ENCODE measurements at places on chromosomes 5 and 9. TPM values are rescaled to one million over a fixed set of nuclear protein-coding genes. Genes with fewer than 3 reads are reported as not detected.

DNA sequence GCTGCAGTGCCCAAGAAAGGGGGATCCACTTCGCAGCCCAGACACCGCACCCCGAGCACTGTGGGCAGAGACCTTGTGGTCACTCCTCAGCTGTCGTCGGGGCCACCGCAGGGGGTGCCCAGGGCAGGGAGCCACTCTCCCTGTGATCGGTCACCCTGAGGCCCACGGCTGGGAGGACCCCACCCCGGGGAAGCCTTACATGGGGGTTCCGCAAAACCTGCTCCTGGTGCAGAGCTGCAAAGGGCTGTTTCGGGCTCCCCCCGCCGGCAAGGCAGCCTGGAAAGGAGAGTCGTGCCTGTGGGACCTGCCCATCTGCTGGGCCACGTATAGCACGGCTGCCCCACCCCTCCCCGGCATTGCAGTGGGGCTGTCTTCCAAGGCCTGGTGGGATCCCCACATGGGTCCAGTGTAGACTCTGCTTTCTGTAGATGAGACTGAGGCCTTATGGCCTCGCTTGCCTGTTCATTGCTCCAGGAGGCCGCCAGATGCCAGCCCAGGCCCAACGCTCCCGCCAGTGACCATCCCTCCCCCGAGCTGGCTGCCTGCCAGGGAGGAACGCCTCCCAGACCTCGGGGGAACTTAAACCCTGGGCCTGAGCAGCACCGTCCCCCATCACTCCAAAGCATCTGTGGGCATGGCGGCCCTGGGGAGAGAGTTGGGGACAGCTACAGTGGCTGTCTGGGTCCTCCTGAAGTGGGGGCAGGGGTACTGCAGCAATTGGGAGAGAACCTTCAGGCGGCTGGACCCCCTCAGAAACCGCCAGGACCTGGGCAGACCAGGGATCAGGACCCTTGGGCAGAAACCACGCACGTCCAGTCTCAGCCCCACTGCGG is 1.6 kb upstream of the DNLZ start:
- no peaks in the 10 kb centered on the region for H3K27me3 ChIP-seq
- H3K4me1 ChIP-seq, result peaks cover 8% of the 10 kb centered on the region
- H3K36me3 ChIP-seq, result no peaks in the 10 kb centered on the region

DNA sequence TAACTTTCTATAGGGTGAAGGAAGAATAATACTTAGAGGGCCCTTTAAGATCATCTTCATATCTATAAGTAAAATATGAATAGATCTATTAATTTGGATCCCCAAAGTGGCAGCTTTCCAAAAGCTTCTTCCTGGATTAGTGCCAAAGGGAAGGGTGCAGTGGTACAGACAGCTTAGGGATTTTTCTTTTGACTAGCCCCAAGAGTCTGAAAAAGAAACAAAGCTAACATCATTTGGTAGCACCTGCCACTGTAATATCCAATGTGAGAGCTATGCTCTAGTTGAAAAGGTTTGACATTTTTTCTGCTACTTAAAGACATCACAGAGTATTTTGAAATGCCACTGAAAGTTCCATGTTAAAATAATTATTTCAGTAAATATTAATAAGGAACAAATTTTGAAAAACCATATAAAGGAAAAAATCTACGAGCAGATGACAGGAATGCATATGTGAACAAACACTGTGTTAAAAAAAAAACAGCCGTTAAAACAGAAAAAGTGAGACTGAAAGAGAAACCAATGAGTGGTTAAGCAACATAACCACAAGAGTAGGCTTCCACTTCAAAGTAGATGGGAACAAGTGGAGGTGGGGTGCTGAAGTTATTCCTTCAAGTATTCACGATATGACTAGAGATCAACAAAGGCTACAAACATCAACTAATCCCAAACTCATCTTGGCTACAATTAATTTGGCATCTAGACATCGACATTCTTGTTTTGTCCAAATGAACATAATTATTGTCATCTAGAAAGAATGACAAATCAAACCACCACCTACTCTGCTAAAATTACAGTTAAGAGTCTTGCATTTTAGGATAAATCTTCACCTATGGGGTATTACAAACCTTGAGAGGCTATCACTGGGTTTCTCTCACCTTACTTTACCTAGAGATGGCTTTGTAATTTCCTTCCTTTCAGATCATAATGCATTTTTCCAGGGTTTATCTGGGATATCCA is 137.5 kb downstream of the CPLANE1 start:
- DNase-seq, result no peak
- H3K27ac ChIP-seq, result no peak overlapping the region

DNA sequence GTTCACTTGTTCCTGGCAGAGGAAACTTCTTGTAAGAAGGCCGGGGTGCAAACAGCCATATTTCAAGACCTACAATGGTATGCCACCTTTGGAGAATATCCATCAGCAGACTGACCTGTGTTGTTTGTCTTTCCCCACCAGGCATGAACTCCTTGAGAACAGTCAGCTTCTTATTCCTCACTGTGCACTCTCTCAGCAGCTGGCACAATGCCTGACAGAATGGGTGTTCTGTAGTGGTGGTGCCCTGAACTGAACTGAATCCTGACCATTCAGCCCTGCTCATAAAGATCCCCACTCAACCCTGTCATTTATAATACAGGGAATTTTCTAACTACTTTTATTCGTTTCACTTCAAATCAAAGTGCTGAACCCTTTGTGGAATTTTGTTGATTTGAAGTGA is 206.9 kb downstream of the COX7C start:
- DNase-seq, result no peak
- no peaks in the 10 kb centered on the region for H3K4me1 ChIP-seq
- H3K4me3 ChIP-seq, result no peak overlapping the region
- no peaks in the 10 kb centered on the region for H3K36me3 ChIP-seq
- no peak overlapping the region for H3K27ac ChIP-seq

- no peak for DNase-seq
- H3K4me1 ChIP-seq, result peaks cover 16% of the 10 kb centered on the region
- no peak overlapping the region for H3K4me3 ChIP-seq
- no peak overlapping the region for H3K27ac ChIP-seq
- H3K27me3 ChIP-seq, result no peaks in the 10 kb centered on the region
Observed at GRCh38 chr5:142307146-142307890, 17.5 kb downstream of the SPRY4 start.

GRCh38 chr5:78636682-78637081 is 11.9 kb downstream of the LHFPL2 start:
- no peaks in the 10 kb centered on the region for H3K27me3 ChIP-seq
- peaks cover 6% of the 10 kb centered on the region for H3K36me3 ChIP-seq
- DNase-seq, result no peak
- H3K4me3 ChIP-seq, result no peak overlapping the region
- no peaks in the 10 kb centered on the region for H3K4me1 ChIP-seq
- no peak overlapping the region for H3K27ac ChIP-seq

DNA sequence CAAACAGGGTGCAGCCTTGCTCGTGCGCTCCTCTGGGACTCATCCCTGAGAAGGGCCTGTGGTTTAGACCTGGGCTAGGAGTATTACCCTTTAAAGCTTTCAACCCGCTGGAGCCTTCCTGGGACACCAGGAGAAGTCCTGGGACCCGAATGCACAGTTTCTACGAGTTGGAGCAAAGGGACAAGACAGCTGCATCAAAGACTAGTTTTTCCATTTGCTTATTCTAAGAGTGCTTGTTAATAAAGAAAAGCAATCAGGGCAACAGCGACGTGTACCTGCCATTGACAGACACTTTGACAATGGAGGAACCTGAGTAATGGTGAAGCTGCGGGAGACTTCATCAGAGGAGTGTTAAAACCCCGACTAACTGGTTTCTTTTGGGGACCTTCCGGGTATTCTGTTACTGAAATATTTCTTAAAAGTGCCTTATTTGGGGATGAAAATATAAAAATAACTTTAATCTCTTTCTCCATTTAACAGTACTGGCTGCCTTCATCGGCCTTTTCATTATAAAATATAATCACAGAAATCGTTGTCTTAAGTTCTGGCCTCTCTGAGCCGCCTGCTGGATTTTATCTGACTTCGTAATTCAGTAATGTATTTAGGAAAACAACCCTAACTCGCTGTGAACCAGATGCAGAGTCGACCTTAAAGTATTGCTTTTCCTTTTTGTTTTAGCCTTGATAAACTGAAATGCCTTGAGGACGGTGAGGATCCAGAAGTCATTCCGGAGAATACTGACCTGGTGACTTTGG is 732 bp downstream of the SNAPC3 start:
- H3K27me3 ChIP-seq, result no peaks in the 10 kb centered on the region
- peak overlapping the region; percentile 87 for H3K4me3 ChIP-seq
- H3K36me3 ChIP-seq, result peaks cover 7% of the 10 kb centered on the region
- peak overlapping the region; percentile 69 for H3K27ac ChIP-seq
- no peaks in the 10 kb centered on the region for H3K4me1 ChIP-seq

DNA sequence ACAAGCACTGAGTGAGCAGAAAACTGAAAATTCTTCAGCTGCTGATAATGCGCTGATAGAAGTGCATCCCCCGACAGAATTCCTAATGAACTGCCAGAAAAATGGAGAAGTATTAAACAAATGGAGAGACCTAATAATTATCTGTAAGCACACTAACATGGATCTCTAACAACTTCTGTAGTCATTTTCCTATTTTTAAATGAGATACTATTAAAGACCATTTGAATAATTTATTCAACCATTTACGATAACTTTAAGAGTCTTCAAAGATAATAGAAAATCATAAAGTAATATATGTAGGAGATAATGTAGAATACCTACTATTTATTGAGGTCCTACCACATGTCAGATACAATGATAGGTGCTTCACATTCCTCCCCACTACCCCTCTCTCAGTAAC is 72.9 kb downstream of the EFNA5 start:
- H3K4me3 ChIP-seq, result no peak overlapping the region
- no peaks in the 10 kb centered on the region for H3K4me1 ChIP-seq
- H3K27me3 ChIP-seq, result no peaks in the 10 kb centered on the region
- no peak overlapping the region for H3K27ac ChIP-seq
- no peak for DNase-seq

- no peak overlapping the region for H3K4me3 ChIP-seq
- H3K27ac ChIP-seq, result no peak overlapping the region
- no peaks in the 10 kb centered on the region for H3K4me1 ChIP-seq
- DNase-seq, result no peak
- H3K36me3 ChIP-seq, result no peaks in the 10 kb centered on the region
Observed at GRCh38 chr5:160835818-160836528, 16.0 kb downstream of the ATP10B start.

MRPS30 gene
- 39.9 TPM for total RNA-seq

- H3K4me3 ChIP-seq, result peak overlapping the region; percentile 49
- peak; percentile 72 for DNase-seq
- H3K27me3 ChIP-seq, result no peaks in the 10 kb centered on the region
- H3K27ac ChIP-seq, result no peak overlapping the region
- H3K36me3 ChIP-seq, result no peaks in the 10 kb centered on the region
Observed at GRCh38 chr5:135488727-135489465, 36.7 kb upstream of the TIFAB start.

All from ascending aorta (tissue), 2 donors.